Stimulated activated CD8-positive, alpha-beta memory T cell treated with anti-CD3 and anti-CD28 coated beads, Interleukin-15, amount 100 ng/mL, for 24 hours (primary cell): ENCODE measurements at places on chromosomes 6 and 20.

DNA sequence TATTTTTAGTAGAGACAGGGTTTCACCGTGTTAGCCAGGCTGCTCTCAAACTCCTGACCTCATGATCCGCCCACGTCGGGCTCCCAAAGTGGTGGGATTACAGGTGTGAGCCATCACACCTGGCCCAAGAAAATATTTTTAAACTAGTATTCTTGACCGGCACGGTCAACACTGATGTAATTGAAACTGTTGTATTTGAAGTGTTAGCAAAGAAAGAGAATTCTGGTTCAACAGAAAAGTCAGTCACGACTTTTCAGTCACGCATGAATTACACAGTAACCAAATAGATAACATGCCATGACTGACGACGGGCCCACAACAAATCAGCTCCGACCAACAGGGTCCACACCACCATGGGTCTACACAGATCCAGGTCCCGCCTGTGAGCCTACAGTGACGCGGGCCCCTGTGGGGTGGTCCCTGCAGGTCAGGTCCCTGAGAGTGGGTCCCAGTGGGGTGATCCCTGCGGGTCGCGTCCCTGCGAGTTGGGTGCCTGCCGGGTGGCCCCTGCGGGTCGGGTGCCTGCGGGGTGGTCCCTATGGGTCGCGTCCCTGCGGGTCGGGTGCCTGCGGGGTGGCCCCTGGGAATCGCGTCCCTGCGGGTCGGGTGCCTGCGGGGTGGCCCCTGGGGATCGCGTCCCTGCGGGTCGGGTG is 1.0 kb downstream of the GMEB2 start:
- DNase-seq, result no peak

GRCh38 chr6:140915551-140915950 is 1217.2 kb upstream of the GJE1 start:
- DNase-seq, result no peak

- no peak for DNase-seq
These were observed 225.2 kb downstream of the SMOC2 start for GRCh38 chr6:168666170-168666569.

- peak; percentile 12 for DNase-seq
These were observed 149.1 kb downstream of the MTHFD1L start for GRCh38 chr6:151014404-151015100.

DNA sequence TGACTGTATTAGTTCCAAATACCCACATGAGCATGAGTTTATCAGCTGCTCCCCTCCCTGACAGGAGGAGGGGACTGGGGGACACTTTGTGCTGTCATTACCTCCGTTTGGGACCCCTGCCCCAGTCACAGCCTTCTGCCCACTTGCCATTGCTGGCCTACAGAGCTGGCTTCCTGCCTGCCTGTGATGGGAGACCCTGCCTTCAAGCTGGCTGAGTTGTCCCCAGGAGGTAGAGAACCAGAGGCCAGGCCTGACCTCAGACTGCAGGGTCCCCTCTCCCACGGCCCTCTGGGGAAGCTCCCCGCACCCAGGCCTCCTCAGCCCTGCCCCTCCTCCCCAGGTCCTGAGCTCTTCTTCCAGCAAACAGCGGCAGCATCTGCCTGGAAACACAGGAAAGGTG is 105.5 kb downstream of the JPH2 start:
- no peak for DNase-seq

DNA sequence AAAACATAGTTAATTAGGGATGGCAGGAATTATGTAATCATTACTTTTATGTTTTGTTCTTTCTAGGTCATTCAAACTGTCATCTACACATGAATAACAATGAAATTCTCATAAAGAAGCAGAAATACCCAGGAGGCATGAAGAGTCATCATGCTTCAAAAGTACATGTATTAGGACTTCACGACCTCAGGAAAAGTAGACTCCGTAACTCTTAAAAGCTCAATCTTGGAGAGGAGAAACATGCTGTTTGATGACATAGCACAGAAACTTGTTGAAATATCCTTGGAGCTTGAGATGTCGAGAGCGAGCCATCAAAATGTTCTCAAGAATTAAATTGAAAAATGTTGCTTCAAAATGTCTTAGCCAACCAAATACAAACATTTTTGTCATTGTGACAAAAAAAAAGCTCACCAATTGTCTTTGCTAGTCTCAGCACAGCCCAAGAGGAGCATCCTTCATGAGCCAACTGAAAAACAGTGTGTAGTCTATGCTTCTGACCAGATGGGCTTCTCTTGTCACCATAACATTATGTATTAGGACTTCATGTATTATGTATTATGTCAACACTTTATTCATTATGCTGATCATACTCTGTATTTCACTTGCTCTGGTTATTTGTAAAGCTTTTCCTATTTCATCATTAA is 28.2 kb upstream of the ANKEF1 start:
- no peak for DNase-seq

- DNase-seq, result no peak
These were observed at the start of gene SLC35F1 for GRCh38 chr6:117906958-117907600. TSS of gene SLC35F1 (plus strand) at chr6:117907264.

- no peak for DNase-seq
These were observed 36.2 kb upstream of the BAG2 start for GRCh38 chr6:57135885-57136284.

DNA sequence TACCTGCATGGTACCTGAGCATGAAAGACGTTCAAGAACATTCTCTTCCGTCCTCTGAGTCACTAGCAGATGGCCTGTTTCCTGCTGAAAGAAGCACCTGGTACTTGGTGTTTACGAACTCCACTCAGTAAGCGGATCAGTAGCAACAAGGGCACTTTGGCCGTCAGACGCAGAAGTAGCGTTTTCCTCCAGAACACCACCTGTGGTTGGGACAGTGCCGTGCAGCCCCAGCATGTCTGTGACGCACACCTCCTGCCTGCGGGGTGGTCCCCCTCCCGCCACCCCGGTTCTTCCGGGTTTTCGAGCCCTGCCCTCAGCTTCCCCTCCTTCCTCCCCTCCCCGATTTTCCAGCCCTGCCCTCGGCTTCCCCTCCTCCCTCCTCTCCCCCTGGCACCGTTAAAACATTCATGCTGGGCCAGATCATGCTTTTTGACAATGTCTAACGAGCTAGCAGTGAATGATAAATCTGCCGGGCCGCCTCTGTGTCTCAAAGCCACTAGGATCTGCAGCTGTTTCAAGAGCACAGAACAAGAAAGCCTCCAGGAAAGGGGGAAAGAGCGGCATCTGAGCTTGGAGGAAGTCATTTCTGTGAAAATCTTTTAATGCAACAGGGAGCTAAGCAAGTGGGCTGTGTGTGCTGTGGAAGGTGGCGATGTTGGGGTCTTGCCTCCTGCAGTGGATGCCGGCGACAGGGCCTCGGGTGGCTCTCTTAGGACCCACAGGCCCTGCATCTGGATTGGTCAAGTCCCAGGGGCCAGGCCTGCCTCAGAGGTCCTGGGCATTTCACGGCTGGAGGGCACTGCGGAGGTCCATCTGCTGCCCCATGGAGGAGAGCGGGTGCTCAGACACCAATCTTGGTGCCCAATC is 207.9 kb downstream of the ERMARD start:
- DNase-seq, result no peak

GRCh38 chr6:168133168-168133561 is 54.2 kb upstream of the FRMD1 start:
- no peak for DNase-seq

- DNase-seq, result no peak
These were observed 68.8 kb downstream of the CLIC5 start for GRCh38 chr6:45946887-45947286.

GRCh38 chr6:143362192-143362558 is 88.3 kb downstream of the ADAT2 start:
- no peak for DNase-seq
